ENCODE measurements at places on chromosomes 5 and 9. TPM values are rescaled to one million over a fixed set of nuclear protein-coding genes. Genes with fewer than 3 reads are reported as not detected.

DNA sequence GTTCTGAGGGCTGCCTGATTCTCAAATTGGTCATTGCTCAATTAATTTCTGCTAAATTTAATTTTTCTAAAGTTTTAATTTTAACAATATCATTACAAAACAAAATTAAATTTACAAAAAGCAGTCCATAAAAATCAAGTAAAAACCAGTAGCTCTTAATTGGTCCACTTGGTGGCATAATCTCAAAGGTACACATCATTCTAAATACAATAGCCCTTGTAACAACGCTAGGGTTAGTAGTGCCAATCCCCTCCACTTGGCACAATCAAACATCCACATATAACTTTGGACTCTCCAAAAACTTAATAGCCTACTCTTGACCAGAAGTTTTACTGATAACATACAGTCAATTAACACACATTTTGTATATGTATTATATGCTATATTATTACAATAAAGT lies 1.9 kb upstream of the NDUFB6 start:
- DNase-seq = no peak

- DNase-seq = no peak
Measured at GRCh38 chr5:88657906-88658775, 224.8 kb downstream of the MEF2C start.

DNA sequence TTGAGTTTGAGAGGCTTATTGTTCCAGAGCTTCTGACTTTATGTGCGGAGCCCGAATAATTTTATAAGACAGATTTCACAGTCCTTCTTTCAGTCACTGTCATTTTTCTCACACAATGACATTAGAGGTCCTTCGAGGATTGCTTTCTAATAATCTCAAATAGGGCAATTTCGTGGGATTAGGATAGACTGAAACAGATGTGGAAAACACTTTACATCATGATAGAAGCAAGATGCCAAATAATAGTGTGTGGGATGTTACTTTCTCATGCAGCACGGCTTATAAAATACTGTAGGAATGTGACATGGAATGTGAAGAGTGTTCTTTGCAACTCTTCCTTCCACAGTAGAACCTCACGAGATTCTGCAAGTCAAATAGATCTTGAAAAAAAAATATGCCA lies 451.3 kb downstream of the SEMA5A start:
- DNase-seq = no peak

- DNase-seq = no peak
Measured at GRCh38 chr9:42388846-42389245, 205.4 kb downstream of the SPATA31A6 start.

Gene FCN2
- polyA plus RNA-seq = 0.33 TPM

- DNase-seq = peak; percentile 10
Measured at GRCh38 chr9:92737611-92738299, 26.9 kb downstream of the BICD2 start.

DNA sequence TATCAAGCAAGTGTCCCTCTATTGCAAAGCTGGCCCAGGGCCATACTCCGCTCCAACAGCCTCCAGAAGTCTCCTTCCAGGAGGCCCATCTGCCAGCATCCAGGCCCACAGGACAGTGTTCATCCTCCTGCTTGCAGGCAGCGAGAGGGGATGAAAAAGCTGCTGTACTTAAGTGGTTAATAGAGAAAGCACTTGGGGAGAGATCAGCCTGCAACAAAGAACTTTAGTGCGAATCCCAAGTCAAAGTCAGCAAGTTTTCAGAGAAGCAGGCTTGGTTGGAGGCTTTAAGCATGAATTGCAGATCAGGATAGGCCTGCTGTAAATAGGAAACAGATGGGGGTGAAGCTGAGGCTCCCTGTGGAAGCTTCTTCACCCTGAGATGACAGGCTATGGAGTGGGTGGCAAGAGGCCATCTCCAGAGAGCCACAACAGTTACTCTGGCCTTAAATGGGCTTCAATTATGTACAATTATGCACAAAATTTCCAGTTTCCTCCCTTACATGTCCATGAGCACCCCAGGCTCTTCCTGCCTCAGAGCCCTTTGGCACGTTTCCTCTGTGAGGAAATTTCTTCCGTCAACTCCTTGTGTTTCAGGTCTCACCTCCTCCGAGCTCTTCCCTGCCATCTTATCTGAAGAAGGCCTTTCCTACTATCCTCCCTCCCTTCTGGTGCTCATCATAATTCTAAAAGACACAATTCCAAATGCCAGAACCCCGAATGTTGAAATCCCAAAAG lies 98.0 kb upstream of the NR3C1 start:
- no peak for DNase-seq

Gene CATSPER3
- 0.45 TPM for polyA plus RNA-seq

Gene TXNDC8
- polyA plus RNA-seq = not detected

DNA sequence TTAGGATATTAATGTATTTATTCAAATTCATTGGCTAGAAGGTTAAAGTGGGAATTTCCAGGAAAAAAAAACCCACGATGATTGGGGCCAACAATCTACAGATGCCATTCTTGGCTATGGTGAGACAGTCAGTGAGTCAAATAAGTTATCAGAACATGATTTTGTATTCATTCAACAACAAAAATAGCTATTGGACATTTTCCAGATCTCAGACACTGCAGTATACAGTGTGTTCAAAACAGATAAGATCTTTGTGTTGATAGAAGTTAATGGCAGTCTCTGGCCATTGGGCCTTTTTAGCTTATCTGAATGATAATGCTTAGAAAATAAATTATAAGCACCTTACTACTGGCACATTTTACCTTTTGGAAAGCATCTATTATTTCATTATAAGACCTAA lies 547.7 kb downstream of the MAT2B start:
- DNase-seq = no peak

- DNase-seq = no peak
Measured at GRCh38 chr9:114370251-114370967, 17.4 kb downstream of the AKNA start.

- no peak for DNase-seq
Measured at GRCh38 chr5:40984884-40985283, 75.6 kb downstream of the C7 start.

Gene SLC46A2
- 1.2 TPM for polyA plus RNA-seq

DNA sequence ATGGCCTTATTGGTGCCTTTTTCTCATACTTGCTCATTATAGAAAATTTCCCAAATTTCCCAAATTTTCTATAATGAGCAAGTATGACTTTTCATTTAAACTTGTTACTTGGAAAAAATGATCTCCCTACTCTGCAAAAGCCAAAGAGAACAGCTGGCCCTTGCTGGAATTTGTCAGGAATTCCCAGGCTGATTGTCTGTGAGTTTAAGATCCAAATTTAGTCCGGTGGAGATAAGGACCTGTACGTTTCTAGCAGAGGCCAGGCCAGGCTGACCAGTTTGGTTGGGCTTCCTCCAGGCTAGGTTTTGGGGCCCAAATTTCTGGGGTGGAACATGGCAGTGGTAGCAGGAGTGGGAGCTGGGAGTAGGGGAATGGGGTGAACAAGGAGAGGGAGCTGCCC lies 51.9 kb downstream of the NEURL1B start:
- DNase-seq = peak; percentile 33

Gene FAM78A
- polyA plus RNA-seq = 3.5 TPM

DNA sequence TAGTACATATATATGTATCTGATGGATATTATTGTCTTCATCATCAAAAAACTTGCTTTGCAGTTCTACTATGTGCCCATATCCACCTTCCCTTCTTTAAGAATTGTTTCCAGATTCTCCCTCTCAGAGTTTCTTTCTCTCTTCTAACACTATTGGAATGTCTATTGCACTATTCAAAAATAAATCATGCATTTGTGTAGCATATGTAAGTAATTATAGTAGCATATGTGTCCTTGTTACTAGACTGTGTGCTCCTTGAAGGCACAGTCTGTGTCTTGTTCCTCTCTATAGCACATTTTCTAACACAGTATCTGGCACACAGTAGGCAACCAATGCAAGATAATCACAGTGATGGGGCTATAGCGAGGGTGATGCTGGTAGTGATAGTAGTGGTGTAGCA lies 43.4 kb upstream of the TRIM32 start:
- DNase-seq = no peak

DNA sequence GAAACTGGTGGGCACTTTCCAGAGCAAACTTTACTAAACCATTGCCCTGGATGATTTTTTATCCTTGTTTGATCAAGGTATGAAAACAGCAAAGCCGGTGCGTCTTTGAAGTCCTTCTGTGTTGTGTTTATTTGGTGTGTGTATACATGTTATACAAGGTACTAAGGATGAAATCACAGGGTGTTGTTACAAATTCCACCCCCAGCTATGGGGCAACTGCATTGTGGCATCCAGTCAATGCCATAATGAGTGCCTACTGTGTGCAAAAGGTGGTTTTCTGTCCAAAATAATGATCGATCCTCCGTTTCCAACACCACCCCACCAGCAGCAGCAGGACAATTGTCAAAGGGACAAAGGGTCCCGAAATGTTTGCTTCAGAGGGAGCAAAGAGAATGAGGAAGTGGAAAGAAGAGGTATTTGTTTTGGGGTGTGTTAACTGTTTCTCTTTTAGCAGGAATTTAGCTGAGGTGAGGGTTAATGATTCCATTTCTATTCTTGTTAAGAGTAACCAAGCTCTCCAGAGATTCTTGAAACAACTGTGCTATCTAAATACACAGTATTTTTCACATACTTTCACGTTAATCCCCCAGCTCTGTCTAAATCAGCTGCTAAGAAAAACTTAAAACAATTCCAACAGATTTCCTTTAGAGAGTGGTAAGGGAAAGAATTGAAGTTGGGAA lies 568.7 kb upstream of the KLF4 start:
- no peak for DNase-seq

DNA sequence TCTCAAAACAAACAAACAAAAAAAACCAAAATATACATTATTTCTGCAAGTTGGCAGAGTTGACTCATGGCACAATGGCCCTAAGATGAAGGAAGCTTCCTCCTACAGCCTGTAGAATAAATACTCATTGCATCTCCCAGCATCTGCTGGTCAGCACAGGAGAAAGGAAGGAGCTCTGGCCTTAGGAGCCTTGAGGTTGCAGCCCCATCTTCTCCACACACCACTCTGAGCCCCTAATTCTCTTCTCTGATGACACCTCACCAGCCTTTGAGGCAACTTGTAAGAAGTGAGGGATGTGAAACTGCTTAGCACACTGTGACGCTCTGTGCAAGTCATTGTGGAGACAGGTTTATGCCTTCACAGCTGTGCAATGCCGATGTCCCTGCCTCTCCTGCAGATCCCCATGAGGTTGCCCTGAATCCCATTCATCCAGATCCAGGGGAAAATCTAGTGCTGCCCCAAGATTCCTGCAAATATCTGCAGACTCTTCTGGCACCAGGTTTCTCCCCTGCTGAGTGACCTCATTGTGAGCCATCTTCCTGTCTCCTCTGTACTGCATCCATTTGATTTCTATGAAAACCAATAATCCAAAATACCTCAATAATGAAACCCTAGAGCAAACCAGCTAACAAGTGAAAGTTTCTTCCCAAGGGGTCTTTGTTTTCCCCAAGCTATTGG lies 65.3 kb upstream of the TGFBR1 start:
- DNase-seq = no peak

DNA sequence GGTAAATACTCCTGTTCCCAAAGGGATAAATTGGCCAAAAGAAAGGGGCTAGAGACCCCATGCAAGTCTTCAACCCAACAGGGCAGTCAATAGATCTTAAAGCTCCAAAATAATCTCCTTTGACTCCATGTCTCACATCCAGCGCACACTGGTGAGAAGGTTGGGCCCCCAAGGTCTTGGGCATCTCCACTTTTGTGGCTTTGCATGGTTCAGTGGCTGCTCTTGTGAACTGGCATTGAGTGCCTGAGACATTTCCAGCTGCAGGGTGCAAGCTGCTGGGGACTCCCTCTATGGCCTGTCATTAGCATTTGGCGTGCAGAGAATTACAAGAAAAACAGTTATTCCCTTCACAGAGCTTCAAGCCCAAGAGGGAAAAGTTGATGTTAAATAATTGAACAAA lies 224.7 kb downstream of the MTRR start:
- no peak for DNase-seq

DNA sequence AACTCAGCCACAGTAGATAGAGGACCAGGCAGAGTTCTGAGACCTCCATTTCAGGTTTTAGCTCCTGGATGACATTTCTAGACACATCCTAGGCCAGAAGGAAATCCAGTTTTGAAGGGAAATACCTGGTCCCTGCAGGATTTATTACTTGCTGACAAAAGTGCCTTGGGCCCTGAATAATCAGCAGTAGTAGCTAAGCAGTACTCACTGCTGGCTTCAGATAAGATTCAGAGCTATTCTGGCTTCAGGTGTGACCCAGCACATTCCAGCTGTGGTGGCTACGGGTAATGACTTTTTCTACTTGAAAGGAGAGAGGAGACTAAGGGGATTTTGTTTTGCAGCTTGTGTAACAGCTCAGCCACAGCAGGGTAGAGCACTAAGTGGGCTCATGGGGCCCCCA lies 34.0 kb downstream of the NDUFAF2 start:
- DNase-seq = no peak

- DNase-seq = peak; percentile 59
Measured at GRCh38 chr9:135281791-135282737, 194.6 kb downstream of the OLFM1 start.

DNA sequence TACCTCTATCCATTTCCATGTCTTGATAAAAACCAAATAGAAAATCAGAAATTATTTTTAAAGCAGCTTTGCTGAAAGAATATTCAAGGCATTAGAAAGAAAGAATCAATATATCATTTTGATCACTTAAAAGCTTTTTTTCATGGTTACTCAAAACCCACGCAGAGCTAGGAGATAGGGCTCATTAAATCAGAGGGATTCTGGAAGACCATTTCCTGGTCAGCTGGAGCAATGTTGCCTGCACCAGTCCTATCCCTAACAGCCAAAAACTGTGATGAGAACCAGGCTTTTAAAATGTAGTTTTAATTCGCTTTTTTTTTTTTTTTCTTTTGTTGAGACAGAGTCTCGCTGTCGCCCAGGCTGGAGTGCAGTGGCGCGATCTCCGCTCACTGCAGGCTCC lies 72.3 kb downstream of the ARSB start:
- no peak for DNase-seq

DNA sequence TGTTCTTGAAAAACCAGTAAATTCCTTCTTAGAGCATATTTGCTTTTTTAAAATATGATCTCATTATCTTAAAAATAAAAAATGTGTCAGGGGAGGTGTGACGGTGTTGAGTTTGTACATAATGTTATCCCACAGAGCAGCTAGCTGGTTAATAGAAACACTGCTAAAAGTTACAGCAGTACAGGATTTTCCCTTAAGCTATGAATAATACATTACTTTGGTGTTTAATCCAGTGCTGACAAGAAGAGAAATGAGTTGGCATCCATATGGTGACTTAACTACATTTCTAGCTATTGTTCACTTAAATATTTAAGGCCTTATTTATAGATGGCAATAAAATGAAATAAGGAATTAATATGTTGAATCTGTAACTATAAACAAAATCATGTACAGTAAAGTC lies 883.1 kb downstream of the CDH18 start:
- no peak for DNase-seq
